ENCODE measurements at places on chromosomes 1 and 21.

- no peak for DNase-seq
Observed at GRCh38 chr1:26824731-26825130, 1.8 kb upstream of the ZDHHC18 start.

DNA sequence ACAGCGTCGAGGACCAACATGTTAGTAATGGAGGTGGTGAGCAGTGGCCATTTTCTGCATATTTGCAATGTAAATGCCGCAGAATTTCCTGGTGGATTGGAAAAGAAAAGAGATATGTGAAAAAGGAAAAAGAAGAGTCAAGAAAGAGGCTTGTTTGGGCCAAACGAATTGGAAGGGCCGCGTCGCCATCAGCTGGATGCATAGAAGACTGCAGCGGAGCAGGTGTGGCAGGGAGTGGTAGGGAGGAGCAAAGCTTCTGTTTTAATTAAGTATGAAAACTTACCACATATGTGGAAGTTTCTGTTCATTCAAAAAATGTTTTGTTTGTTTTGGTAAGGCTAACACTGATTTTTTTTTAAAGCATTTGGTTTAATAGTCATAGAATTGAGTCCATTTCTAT, 690.7 kb downstream of the NCAM2 start:
- DNase-seq: peak; percentile 65

GRCh38 chr1:206555473-206555935, 48.2 kb downstream of the RASSF5 start:
- peak; percentile 29 for DNase-seq

DNA sequence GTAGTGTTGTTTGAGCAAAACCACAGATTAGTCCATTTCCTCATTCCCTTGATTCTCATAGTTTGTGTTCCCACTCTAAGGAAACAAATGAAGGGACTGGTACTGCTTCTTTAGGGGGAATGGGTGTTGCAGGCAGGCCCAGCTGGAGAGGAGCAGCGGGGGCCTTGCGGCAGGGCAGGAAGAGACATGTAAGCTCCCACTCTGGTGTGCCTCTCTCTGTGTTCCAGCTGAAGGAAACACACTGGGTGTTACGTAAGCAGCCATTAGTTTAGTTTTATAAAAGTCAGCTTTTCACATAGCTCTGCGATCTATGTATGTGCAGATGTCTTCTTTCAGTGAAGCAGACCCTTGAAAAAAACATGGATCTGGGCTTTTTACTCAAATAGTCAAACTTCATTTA, 99.5 kb downstream of the CACHD1 start:
- no peak for DNase-seq

GRCh38 chr1:177246710-177247580, 76.2 kb downstream of the BRINP2 start:
- DNase-seq: peak; percentile 61

DNA sequence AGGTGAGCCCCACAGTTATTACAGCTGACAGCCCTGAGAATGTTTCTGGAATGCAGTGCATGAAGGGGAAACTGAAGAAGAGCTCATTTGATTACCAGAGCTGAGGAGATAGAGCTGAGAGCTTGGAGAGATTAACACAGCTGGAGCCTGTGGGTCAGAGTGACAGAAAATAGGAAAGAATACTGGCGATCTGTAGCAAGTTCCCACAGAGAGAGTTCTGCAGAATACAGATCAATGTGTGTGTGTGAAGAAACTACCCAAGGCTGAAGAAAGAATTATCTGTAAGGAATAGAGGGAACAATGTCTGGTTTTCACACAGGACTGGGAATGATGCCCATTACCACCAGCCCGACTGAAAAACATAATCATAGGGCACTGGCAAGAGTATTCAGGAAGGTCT, 103.6 kb upstream of the SNX7 start:
- no peak for DNase-seq

- no peak for DNase-seq
Observed at GRCh38 chr1:162000053-162000420, 23.6 kb downstream of the OLFML2B start.

DNA sequence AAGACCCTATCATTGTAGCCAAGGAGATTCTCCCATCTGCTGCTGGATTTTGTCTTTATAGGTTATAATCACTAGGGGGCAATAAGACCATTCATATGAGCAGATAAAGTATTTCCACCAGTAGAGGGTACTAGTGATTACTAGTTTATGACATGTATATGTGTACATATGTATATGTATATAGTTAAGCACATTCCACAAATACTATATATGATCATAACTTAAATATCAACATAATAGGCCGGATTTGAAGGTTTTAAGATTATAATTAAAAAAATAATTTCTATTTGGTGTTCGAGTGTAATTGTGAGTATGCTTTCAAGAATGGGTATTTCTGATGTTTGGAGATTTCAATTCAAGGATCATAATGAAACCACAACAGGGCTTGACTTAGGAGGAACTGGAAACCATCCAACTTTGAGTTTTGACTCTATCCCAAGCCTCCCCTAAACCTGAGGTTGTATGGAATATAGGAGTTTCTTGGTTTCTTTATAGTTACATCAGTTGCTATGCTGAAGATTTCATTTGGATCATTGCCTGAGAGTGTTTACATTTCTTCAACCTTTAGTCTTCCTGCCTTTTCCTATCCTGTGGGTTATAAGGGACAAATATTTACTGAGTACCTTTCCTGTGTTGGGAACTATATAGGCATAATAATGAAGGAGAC, 16.9 kb downstream of the TCEANC2 start:
- DNase-seq: peak; percentile 52

GRCh38 chr1:15410884-15411245, 1.2 kb downstream of the EFHD2 start:
- DNase-seq: no peak

GRCh38 chr1:1021010-1021919, 1.3 kb downstream of the AGRN start:
- DNase-seq: peak; percentile 84

DNA sequence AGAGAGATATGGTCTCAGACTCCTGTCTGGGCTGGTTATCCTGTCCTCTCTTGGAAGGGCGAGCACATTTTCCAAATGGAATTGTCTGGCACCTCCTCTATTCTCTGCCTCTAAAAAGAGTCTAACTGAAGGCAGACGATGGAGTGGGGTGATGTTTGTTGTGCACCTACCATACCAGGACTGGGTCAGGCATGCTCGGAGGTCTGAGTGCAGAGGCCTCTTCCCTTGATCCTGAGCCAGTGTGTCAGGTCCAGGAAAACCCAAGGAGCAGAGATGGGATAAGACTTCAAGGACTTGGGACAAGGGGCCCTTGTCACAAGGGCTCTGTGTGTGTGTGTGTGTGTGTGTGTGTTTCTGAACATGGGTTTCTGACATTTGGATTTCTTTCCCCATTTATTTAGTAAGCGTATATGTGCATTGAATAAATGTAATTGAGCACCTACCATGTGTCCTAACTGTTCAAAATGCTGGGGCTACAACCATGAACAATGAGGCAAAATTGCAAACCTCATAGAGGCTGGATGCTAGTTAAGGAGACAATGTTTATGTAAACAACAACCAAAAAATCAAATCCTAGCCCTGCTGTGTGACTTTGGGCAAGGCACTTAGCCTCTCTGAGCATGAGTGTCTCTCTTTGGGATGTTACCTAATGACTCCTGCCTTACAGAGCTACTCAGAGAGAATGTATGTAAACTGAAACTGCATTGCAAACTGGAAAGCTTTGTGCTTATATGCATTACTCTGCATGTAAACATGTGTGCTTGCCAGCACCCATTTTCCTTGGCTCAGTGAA, 276.3 kb downstream of the FOXD2 start:
- DNase-seq: no peak

- DNase-seq: no peak
Observed at GRCh38 chr1:55255901-55256300, 40.7 kb upstream of the USP24 start.

- DNase-seq: peak; percentile 34
Observed at GRCh38 chr1:89068291-89068690, 3.3 kb upstream of the GBP1 start.

DNA sequence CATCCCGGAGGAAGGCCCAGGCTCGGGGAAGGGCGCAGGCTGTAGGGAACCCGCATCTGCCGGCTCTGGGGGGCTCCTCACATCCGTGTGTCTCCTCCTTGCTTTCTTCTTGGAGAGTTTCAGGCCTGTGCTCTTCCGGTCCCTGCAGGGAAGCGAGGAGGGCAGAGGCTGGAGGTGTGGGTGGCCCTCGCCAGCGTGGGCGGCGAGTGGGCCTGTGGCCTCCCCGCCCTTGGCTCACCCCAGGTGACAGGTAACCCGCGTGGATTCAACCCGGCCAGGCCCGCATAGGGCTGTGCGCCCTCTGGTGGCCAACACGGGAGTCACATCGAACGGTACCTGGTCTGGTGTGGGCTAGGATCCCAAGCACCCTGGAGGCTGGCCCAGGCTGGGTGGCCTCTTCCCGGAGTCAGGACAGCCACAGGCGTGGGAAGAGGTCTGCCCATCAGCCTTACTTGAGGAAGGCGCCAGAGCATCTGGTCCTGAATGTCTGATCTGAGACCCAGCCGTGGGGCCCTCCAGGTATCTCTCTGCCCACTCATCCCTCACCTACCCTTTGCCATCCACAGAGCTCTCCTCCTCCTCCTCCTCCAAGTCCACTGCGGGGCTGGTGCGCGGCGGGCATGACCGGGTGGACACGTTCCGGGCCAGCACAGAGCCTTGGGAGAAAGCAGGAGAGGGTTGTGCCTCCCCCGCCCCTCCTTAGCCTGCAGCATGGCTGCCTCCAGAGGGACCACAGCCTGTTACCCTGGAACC, 9.6 kb upstream of the TNFRSF25 start:
- no peak for DNase-seq

All from fibroblast of lung (primary cell).